Psoas muscle (tissue), 8 donors: ENCODE measurements at places on chromosomes 13 and 19. TPM values are rescaled to one million over a fixed set of nuclear protein-coding genes. Genes with fewer than 3 reads are reported as not detected.

GRCh38 chr19:12939975-12940423, 1.6 kb downstream of the CALR start:
- peaks cover 23% of the 10 kb centered on the region for H3K4me1 ChIP-seq
- H3K27me3 ChIP-seq, result no peaks in the 10 kb centered on the region
- H3K36me3 ChIP-seq, result peaks cover 13% of the 10 kb centered on the region
- H3K4me3 ChIP-seq, result peak overlapping the region; percentile 98
- H3K27ac ChIP-seq, result peak overlapping the region; percentile 98
- no peak for DNase-seq

GRCh38 chr13:33123066-33123859, 107.0 kb downstream of the KL start:
- no peaks in the 10 kb centered on the region for H3K36me3 ChIP-seq
- peaks cover 33% of the 10 kb centered on the region for H3K4me1 ChIP-seq

DNA sequence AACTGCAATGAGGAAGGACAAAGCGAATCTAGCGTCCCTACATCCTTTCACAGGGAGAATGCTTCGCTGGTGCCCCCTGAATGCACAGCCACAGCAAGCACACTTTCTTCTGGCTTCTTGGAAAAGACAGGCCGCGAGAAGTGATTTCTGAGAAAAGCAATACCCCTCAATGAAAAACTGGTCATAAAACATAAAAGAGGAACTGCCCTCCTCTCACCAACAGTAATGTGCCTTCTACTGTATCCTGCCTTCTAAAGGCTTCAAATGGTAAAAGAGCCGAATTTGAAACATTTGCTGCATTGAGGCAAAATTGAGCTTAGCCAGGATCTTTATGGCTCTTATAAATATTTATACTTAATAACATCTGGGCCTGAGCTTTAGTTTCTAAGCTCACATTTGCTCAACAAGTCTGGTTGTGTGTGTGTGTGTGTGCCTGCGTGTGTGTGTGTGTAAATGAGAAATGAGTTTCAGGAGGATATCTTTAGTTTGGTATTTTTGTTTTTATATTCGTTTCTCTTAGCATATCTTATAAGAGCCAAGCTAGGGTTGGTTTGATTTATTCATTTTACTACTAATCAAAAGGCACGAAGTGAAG, 246.1 kb upstream of the MAB21L1 start:
- no peak for DNase-seq
- H3K27ac ChIP-seq, result no peak overlapping the region
- H3K4me1 ChIP-seq, result peaks cover 9% of the 10 kb centered on the region

DNA sequence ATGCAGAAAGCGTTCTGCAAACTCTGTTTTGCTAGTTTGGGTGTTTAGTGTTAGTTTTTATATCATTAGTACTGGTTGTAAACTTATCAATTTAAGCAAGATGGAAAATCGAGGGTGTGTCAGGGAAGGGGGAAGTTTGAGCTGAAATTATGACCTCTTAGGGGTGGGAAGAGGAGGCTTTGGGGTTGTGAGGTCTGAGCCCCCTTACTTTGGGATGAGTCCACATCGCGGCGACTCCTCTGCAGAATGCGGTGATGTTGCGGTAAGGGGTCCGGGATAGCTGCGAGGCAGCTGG, 743 bp upstream of the NDUFS7 start:
- peaks cover 19% of the 10 kb centered on the region for H3K36me3 ChIP-seq
- H3K27ac ChIP-seq, result no peak overlapping the region
- peaks cover 36% of the 10 kb centered on the region for H3K4me1 ChIP-seq

- H3K4me1 ChIP-seq, result no peaks in the 10 kb centered on the region
- H3K27ac ChIP-seq, result no peak overlapping the region
- no peak overlapping the region for H3K4me3 ChIP-seq
- no peaks in the 10 kb centered on the region for H3K36me3 ChIP-seq
- DNase-seq, result peak; percentile 11
- no peaks in the 10 kb centered on the region for H3K27me3 ChIP-seq
Measured at GRCh38 chr19:33412601-33413425, 39.3 kb downstream of the CEBPG start.

The C1QTNF9B gene
- 1.6 TPM for total RNA-seq

The OVOL3 gene
- total RNA-seq, result not detected
